ENCODE measurements at places on chromosomes 4 and X. TPM values are rescaled to one million over a fixed set of nuclear protein-coding genes. Genes with fewer than 3 reads are reported as not detected.

The NKAP gene
- 7.7 TPM for total RNA-seq

GRCh38 chr4:183905081-183905592 is at the start of gene STOX2:
Gene STOX2, plus strand, starts transcription at chr4:183905307. Its CDS starts 1,484 bp downstream, at chr4:183906791.
- no peak within 1 kb of the TSS for H3K27ac ChIP-seq
- H3K27me3 ChIP-seq: no peaks in the 10 kb centered on the region
- H3K4me1 ChIP-seq: peaks cover 2% of the 10 kb centered on the region
- H3K4me3 ChIP-seq: peak within 1 kb of the TSS; percentile 59
- no peaks in the 10 kb centered on the region for H3K36me3 ChIP-seq

GRCh38 chr4:108053251-108053711 is 63.6 kb downstream of the HADH start:
- H3K36me3 ChIP-seq: no peaks in the 10 kb centered on the region
- H3K27me3 ChIP-seq: no peaks in the 10 kb centered on the region
- peak overlapping the region; percentile 20 for H3K27ac ChIP-seq
- H3K4me1 ChIP-seq: peaks cover 19% of the 10 kb centered on the region
- DNase-seq: no peak
- H3K4me3 ChIP-seq: no peak overlapping the region

The TMEM31 gene
- 0.38 TPM for total RNA-seq

The GDPD2 gene
- total RNA-seq: 7.0 TPM

DNA sequence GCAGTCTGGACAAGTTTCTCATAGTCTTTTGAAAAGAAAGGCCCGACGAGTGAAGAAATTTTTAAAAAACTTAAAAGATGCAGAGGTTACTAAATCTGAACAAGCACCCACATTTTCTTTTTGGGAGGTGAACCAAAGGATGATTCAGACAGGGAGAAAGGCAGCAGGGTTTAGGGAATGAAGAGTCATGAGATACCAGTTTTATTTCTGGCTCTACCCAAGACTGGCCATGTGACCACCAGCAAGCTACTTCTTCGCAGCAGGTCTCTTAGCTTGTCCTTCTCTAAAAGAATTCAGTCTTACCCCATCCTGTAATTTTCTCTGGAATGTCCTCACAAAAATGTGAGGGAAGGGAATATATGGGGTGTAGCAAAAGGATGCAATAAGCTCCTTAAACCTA is 37.6 kb downstream of the AMOT start:
- no peak for DNase-seq
- H3K27me3 ChIP-seq: no peaks in the 10 kb centered on the region
- H3K4me1 ChIP-seq: no peaks in the 10 kb centered on the region

The DMP1 gene
- total RNA-seq: not detected

The RHOXF2 gene
- total RNA-seq: not detected

The NLGN3 gene
- total RNA-seq: 0.82 TPM

- no peaks in the 10 kb centered on the region for H3K27me3 ChIP-seq
- DNase-seq: no peak
- H3K4me1 ChIP-seq: peaks cover 12% of the 10 kb centered on the region
- H3K36me3 ChIP-seq: no peaks in the 10 kb centered on the region
- H3K4me3 ChIP-seq: no peak overlapping the region
Measured at GRCh38 chr4:3303565-3303824, 10.7 kb downstream of the RGS12 start.

DNA sequence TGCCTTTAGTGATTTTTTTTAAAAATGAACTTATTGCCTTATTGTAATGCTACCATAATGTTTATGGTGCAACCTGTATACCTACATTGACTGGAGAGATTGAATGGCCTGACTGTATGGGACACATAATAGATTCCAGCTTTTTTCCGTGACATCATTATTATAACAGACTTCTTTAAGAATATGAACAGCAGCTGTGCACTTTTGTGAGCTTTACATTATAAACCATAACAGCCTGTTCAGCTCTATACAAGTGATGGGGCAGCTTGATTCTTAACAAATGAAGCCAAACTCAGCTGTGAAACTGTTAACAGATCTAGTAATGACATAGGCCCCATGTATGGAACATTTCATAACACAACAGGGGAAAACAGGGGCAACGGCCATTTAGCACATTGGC is 187.0 kb downstream of the BMPR1B start:
- no peak overlapping the region for H3K4me3 ChIP-seq
- H3K27ac ChIP-seq: no peak overlapping the region
- H3K36me3 ChIP-seq: no peaks in the 10 kb centered on the region
- no peaks in the 10 kb centered on the region for H3K27me3 ChIP-seq
- DNase-seq: no peak

DNA sequence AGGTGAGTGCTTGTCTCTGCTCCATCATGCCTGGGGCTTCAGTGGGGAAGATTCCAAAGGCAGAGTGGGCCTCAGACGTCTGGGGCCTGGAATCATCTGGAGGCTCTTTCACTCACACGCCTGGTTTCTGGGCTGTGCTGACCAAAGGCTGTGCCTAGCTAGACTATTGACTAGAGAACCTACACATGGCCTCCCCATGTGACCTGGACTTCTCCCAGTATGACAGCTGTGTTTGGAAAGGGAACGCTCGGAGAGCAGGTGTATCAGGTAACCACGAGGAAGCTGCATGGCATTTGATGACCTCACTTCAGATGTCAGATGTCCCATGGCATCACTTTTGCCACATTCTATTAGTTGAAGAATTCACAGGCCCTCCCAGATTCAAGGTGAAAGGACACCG is 51.0 kb downstream of the ADGRL3 start:
- H3K4me3 ChIP-seq: no peak overlapping the region
- H3K27me3 ChIP-seq: no peaks in the 10 kb centered on the region

The NXF2B gene
- total RNA-seq: 0.25 TPM

The IL2 gene
- not detected for total RNA-seq

- DNase-seq: no peak
- H3K4me3 ChIP-seq: no peak overlapping the region
- no peaks in the 10 kb centered on the region for H3K36me3 ChIP-seq
- no peaks in the 10 kb centered on the region for H3K4me1 ChIP-seq
- peaks cover 7% of the 10 kb centered on the region for H3K27me3 ChIP-seq
Measured at GRCh38 chr4:80340036-80340435, 4.5 kb downstream of the CFAP299 start.

GRCh38 chr4:11367371-11367770 is 61.3 kb downstream of the HS3ST1 start:
- DNase-seq: no peak
- H3K27ac ChIP-seq: no peak overlapping the region
- no peaks in the 10 kb centered on the region for H3K4me1 ChIP-seq
- peaks cover 2% of the 10 kb centered on the region for H3K27me3 ChIP-seq
- H3K4me3 ChIP-seq: no peak overlapping the region
- no peaks in the 10 kb centered on the region for H3K36me3 ChIP-seq

- H3K4me1 ChIP-seq: no peaks in the 10 kb centered on the region
- no peak overlapping the region for H3K27ac ChIP-seq
- no peak overlapping the region for H3K4me3 ChIP-seq
- H3K36me3 ChIP-seq: no peaks in the 10 kb centered on the region
- H3K27me3 ChIP-seq: no peaks in the 10 kb centered on the region
Measured at GRCh38 chr4:118058955-118059354, 24.7 kb downstream of the NDST3 start.

DNA sequence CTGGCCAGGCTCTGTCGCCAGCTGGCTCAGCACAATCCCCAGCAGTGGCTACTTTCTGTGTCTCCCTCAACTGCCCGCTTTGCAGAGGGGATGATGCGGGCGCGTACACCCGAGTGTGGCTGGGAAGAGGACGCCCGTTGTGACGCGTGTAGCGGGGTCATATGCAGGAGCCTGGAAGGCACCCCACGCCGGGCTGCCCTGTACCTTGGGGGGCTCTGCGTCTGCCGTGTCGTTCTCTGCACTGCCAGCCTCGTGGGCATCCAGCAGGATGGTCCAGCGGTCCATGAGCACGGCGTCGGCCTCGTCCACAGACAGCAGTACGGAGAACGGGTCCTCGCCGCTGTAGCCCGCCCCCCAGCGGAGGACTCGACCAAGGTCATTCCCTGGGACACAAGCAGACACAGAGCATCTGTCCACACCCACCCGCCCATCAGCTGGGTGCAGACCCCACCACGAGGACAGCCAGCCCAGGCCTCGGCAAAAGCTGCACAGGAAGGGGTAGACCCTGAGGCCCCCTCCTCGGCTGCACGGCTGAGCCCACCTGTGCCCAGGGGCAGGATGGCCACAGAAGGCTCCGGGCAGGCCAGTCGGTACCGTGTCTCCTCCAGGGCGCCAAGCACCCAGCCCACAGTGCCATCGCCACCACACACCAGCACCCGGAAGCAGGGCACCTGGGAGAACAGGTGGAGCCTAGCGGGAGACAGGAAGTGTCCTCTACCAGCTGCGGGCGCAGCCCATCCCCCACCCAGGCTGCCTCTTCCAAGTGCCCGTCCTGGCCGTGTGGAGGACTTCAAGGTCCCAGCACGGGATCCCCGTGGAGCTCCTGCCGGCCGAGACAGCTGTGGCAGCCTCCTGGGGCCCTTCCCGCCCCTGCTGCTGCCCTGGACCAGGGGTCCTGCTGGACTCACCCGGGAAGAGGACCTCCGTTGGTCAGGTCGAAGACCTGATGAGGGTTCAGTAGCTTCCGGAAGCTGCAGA is 10.8 kb downstream of the DGKQ start:
- no peaks in the 10 kb centered on the region for H3K27me3 ChIP-seq
- no peak overlapping the region for H3K4me3 ChIP-seq
- H3K4me1 ChIP-seq: no peaks in the 10 kb centered on the region
- H3K27ac ChIP-seq: no peak overlapping the region
- no peak for DNase-seq
- H3K36me3 ChIP-seq: no peaks in the 10 kb centered on the region

The USP9X gene
- total RNA-seq: 86.8 TPM

Measured in kidney (tissue), 22 donors.